Stimulated activated effector memory CD8-positive, alpha-beta T cell treated with anti-CD3 and anti-CD28 coated beads, Interleukin-12 subunit alpha, Interleukin-12 subunit beta, amount 100 ng/mL, for 72 hours (primary cell): ENCODE measurements at places on chromosomes 11 and 22.

GRCh38 chr11:73397468-73398131 lies 21.4 kb downstream of the RELT start:
- DNase-seq, result no peak

- no peak for DNase-seq
Measured at GRCh38 chr11:2474059-2474901, 29.5 kb downstream of the KCNQ1 start.

GRCh38 chr11:76161261-76161961 lies 44.9 kb downstream of the WNT11 start:
- DNase-seq, result no peak

DNA sequence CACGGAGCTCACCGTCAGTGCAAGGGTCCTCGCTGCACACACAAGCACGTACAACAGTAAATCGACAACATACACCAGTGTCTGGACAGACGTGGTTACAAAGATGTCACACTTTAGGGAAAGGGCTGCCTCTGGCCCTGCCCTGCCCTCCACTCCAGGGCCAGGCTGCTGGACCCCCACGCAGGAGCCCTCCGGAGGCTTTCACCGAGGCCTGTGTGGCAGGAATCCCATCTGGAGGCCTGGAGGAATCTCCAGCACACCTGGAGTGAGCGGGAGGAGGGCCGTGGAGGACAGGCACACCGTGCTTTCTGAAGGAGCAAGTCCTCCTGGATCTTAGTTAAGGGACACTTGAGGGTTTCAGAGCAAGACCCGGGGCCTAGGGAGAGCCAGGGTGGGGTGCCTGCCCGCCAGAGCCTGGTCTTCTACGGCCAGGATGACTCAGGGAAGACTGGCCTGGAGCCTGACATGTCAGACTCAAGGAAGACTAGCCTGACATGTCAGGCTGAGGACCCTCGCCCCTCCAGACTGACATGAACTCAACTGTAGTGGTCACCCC lies 2.1 kb upstream of the PIM3 start:
- no peak for DNase-seq

- DNase-seq, result no peak
Measured at GRCh38 chr22:30447656-30448055, 22.1 kb downstream of the MTFP1 start.

GRCh38 chr11:84563356-84563755 lies 1063.8 kb downstream of the DLG2 start:
- no peak for DNase-seq

GRCh38 chr11:128705124-128705920 lies 11.4 kb downstream of the FLI1 start:
- DNase-seq, result no peak
